ENCODE measurements at places on chromosomes 3 and 15. TPM values are rescaled to one million over a fixed set of nuclear protein-coding genes. Genes with fewer than 3 reads are reported as not detected.

DNA sequence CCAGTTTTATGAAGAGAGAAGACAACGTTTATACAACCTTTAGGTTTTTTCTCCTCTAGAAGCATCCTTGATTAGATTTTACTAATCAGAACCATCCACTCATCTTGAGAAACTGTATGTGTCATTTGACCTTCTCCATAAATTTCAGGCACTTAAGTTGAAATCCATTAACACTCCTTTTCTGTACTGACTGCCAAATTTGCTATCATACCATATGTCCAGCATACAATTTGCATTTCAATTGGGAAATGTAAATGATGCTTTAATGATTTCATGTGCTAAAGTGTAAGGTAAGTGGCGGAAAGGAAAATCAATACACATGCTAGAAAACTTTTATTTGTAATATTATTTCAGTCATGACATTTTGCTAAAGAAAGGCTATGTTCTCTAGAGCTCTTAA, 731.6 kb downstream of the GBE1 start:
- no peak for DNase-seq

MEX3B gene
- polyA plus RNA-seq = 0.06 TPM

CD86 gene
- 7.4 TPM for polyA plus RNA-seq

DNA sequence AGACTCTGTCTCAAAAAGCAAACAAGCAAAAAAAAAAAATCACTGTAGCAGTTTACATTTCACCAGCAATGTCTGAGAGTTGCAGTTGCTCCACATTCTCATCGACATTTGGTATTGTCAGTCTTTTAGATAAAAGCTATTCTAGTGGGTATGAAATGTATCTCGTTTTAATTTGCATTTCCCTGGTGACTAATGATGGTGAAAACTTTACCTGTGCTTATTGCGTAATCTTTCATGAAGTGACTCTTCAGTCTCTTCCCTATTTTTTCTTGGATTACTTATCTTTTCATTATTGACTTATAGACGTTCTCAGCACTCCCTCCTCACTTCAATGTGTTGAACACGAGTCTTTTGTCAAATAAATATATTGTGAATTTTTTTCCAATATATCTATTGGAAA, 37.2 kb upstream of the CLSTN2 start:
- DNase-seq = no peak

DNA sequence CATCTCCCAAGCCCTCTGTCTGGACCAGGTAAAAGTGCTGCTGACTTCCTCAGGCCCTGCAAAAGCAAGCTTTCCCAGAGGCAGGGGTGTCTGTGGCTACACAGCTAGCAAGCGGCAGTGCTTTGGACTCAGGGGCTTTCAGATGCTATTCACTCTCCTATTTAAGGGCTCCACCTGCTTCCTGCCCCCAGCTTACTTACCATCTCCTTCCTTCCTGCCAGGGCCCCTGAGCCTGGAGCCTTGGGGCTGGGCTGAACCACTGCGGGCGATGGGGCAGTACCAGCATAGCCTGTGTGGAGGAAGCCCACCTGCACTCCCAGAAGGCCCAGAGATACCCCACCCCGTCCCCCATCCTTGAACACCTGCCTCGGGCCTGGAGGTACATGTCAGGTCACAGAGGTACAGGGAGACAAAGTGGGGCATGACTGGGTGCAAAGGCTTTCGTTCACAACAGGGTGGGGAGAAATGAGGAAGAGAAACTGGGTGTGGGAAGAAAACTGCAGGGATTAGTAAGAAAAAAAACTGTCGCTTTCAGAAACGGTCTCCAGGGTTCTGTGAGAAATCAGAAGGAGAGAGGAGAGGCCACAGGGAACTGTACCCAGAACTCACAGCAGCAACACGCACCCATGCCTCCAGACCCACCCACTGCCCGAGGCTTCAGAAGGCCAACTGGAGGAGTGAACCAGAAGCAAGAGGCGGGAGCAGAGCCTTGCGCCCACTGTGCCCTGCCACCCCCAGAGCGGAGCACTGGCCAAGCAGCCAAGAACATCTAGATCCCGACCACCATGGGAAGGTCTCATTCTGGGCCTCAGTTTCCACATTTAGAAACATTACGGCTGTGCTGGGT, 49.5 kb downstream of the CCDC12 start:
- DNase-seq = no peak

GRCh38 chr3:192515664-192516045, 211.7 kb downstream of the FGF12 start:
- DNase-seq = no peak

DYNC1LI1 gene
- polyA plus RNA-seq = 25.4 TPM

ADAMTS7 gene
- polyA plus RNA-seq = not detected

SPINK8 gene
- polyA plus RNA-seq = not detected

CCR9 gene
- not detected for polyA plus RNA-seq

OXSR1 gene
- polyA plus RNA-seq = 16.1 TPM

DNA sequence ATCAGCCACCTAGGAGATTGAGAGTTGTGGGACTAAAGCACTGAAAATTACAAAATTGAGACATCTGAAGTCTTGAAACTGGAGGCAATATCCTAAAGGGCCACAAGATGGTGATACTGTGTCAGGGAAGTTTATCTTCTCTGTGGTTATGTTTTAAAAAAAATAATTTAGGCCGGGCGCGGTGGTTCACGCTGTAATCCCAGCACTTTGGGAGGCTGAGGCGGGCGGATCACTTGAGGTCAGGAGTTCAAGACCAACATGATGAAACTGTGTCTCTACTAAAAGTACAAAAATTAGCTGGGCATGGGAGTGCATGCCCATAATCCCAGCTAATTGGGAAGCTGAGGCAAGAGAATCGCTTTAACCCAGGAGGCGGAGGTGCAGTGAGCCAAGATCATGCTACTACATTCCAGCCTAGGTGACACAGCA, 17.9 kb upstream of the NIT2 start:
- peak; percentile 57 for DNase-seq

SCN11A gene
- not detected for polyA plus RNA-seq

SKOR1 gene
- not detected for polyA plus RNA-seq

SAMD7 gene
- polyA plus RNA-seq = not detected

DNA sequence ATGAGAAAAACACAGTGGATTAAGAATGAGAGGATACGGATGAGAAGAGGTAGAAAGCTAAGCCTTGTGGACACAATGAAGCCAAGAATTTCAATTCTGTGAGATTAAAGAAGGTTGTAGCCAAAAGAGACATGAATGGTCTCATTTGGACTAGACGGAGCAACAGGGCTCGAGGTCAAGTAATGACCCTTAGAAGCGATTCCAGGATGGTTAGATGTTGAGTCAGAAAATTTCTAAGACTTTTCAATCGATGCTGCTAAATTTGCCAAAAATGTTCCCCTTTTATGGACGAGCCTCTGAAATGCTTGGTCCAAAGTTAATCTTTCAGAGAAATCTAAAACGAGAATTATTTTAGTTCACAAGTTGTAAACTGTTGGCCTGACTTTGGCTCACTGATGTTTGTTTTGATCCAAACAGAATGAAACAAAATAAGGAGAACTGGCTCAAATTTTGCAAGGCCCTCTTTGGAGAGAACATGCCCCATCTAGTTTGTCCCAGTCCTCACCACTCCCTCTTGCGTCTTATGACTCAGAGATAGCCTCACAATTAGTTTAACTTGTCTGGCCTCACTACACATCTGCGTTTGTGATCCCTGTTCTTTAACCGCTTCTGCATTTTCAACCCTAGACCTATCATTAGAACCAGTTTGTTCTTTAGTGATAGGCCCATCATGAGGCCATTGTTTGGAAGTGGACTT, 235.5 kb downstream of the PDZRN3 start:
- DNase-seq = no peak

DNA sequence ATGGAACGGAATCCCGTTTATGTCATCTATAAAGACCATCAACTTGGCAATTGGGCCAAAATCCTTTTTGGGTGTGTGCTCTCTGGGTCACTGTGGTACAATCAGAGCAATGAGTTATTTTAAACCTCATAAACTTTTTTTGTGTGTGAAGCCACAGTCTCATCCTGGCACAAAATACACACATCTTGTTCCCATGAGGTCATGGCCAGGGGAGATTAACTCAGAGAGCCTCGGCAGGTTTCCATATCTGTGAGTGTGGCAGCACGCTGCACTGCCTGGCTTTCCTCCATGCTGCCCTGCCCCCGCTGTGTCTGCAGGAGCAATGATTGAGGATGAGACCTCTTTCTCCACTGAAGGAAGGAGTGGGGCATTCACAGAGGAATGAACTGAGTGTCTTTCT, 54.0 kb upstream of the DLG1 start:
- no peak for DNase-seq

PRSS50 gene
- polyA plus RNA-seq = not detected

MESP1 gene
- polyA plus RNA-seq = 5.4 TPM

DNA sequence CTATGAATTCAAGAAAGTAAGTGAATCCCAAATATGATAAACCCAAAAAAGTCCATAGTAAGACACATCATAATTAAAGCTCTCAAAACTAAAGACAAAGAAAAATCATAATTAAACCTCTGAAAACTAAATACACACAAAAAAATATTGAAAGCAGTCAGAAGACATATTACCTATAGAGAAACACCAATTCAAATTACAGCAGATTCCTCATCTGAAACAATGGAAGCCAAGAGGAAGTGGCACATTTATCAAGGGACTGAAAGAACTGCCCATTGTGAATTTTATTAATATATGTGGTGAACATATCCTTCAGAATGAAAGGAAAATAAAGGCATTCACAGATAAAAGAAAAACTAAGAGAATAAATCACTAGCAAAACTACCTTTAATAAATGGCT, 128.2 kb downstream of the SCAPER start:
- no peak for DNase-seq

DNA sequence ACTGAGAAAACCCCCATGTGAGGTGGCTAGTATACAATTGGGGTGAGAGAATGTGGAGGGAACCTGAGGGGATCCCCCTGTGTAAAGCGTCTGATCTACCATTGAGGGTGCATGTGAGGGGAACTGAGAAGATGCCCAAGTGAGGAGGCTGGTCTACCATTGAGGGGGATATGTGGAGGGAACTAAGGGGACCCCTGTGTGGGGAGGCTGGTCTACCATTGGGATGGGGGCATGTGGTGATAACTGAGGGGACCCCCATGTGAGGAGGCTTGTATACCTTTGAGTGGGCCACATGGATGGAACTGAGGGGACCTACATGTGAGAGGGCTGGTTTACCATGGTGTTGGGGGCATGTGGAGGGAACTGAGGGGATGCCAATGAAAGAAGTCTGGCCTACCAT, 160.8 kb downstream of the FBLN2 start:
- DNase-seq = no peak

ADPGK gene
- polyA plus RNA-seq = 113 TPM

DNA sequence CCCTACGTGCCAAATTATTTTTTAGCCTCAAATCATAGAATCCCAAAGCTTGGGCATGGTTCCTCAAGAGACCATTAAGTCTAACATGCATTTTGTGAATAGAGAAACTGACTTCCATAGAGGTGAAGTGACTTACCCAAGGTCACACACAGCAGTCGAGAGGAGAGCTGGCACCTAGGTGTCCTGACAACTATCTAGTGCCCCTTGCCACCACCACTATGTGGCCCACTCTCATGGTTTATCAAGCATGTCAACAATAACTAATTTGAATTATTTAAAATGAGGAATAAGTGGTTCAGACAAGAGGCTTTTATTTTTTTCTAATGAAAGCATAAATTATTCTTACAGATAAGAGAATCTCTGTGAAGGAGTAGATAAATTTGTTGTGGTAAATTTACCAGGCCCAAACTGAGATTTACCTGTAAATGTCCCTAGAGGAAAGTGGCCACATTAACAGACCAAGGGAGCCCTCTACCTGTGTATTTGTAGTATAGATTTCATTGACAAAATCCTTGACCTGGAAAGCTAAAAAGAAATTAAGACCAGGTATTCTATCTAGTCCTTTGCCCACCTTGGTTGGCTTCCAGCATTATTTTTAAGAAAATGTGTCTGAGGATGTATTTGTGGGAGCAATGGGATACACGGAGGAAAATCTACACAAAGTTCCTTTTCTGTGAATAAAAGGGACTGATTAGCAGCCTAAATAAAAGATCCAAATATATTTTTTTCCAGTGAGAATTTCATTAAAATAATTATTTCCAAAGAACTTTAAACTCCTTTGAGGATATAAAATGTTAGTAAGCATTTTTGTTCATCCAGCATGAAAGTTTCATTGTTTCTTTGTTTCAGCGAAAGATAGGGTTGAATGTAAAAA, 49.1 kb downstream of the IQCH start:
- peak; percentile 53 for DNase-seq

GRCh38 chr15:75532413-75533250, 46.5 kb downstream of the PTPN9 start:
- DNase-seq = no peak

CTXN2 gene
- not detected for polyA plus RNA-seq

GOLGA6A gene
- polyA plus RNA-seq = not detected

DNA sequence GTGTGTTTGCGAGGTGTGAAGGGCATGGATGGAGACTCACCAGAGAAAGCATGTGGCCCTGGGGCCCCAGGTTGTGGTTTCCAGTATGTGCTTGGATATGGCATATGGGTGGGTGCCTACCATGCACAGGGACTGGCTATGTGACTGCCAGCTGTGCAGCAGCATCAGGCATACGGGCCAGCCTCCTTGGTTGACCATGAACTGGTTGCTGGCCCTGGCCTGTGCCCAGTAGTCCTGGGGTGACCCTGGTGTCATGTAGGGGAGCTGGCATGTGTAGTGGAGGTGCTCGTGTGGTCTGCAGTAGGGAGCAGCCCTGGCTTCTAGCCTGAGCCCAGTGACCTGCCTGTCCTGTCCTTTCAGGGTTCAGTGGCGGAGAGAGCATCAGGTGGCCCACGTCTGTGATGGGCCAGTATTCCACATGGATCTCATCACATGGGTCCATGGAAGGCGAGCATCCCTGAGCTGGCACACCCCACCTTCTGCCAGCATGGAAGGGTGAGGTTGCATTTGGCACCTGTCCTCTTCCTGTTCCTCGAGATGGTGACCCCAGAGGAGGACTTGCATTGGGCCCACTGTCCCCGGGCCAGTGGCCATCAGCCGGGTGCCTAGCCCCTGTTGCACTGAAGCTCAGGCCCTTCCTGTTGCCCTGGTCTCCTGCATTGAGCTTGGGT, 228.9 kb downstream of the SNRPN start:
- no peak for DNase-seq

DNA sequence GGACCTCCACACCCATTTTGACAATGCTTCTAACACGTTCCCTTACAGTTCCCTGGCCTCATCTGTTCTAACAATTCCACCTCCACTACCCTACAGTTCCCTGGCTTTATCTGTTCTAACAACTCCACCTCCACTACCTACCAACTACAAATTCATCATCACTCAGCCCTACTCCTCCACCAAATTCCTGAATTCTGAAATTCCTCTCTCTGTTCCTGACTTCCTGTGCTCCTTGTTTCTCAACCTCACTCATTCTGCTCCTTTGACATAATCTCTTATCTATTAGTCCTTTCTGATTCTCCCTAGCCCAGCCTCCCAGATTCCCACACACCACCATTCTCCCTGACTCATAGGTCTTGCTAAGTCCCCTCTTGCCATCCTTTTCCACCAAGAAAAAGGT, 22.5 kb downstream of the UPK1B start:
- no peak for DNase-seq

DNA sequence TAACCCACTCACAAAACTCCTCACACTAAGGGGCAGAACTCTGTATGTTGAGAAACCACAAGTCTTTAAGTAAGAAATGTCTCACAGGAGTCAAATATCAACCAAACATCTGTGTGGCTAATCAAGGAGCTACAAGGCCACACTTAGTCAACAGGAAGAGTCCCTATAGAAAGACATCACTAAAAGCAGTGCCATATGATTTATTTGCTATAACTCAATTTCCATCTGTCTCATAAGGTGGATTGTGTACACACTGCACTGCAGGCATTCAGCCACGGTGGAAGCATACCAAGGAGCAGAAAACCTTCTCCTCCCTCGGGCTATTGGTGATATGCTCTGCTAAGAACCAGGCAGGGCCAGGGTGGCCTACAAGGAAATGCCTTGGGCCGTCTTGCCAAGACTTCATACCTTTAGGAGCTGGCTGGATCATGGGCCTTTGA, 197.6 kb upstream of the CFAP20DC start:
- no peak for DNase-seq

TJP1 gene
- polyA plus RNA-seq = not detected

CPEB1 gene
- polyA plus RNA-seq = not detected

Data from immature natural killer cell (primary cell).